Urothelium cell line (cell line): ENCODE measurements at places on chromosomes 5 and 9.
A peak's percentile ranks its signal among the peaks of the same experiment; 100 is the strongest.

- no peak for DNase-seq
Measured at GRCh38 chr9:89955626-89956025, 350.8 kb downstream of the GADD45G start.

DNA sequence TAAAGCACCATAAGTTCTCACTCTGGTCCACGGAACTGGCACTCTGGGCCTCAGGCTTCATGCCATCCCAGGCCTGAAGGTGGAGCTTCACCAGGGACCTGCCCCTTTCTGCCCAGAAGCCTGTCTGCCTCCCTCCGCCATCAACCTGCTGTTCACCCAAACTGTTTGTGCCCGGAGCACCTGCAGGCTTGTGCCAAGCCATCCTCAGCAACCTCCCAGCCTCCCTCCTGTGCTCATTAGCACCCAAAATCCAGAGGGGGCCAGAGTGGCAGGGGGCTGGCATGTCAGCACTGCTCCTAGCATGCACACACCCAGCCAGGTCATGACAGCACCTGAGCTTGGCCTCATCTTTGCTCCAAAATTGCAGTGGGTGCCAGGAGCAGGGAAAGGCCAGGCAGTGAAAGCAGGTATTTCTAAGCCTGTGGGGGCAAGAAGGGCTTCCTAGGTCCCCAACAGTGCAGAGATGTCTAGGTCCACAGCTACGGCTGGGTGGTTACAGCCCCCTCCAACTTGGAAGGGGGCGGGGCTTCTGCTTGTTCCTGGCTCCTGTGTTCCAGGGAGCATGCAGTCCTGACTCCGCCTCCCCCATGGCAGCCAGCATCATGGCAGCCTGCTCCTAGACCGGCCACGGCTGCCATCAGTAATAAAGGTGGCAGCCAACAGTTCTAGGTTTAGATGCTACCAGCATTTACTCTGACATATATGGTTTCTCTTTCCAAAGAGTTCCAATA is 85.1 kb downstream of the GIN1 start:
- no peak for DNase-seq

DNA sequence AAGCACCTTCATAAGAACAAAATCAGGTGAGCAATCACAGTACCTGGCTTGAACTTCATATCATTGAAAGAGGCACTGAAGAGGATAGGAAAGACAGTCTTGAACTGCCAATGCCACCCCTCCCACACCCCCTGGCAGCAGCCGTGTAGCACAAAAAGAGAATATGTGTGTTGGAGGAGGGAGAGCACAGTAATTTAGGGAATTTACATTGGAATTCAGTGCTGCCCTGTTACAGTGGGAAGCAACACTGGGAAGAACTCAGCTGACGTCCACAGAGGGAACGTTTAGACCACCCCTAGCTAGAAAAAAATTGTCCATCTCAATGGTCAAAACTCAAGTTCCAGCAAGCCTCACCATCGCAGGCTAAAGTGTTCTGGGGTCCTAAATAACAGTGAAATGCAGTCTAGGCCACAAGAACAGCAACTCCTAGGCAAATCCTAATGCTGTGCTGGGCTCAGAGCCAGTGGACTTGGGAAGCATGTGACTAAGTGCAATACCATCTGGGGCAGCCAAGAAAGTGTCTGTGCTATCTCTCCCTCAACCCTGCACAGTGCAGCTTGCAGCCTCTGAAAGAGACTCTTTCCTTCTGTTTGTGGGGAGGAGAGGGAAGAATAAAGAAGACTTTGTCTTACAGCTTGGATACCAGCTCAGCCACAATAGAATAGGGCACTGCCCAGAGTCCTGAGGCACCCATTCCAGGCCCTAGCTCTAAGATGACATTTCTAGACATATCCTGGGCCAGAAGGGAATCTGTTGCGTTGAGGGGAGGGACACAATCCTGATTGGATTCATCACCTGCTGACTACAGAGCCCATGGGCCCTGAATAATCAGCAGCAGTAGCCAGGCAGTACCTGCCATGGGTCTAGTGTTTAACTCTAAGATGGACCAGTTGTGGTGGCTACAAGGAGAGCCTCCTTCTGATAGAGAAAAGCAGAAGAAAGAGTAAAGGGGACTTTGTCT is 62.1 kb upstream of the VLDLR start:
- peak; percentile 70 for DNase-seq

- DNase-seq: no peak
Measured at GRCh38 chr5:32814141-32814540, 103.0 kb downstream of the NPR3 start.

- no peak for DNase-seq
Measured at GRCh38 chr5:127599847-127600246, 49.0 kb upstream of the CTXN3 start.

DNA sequence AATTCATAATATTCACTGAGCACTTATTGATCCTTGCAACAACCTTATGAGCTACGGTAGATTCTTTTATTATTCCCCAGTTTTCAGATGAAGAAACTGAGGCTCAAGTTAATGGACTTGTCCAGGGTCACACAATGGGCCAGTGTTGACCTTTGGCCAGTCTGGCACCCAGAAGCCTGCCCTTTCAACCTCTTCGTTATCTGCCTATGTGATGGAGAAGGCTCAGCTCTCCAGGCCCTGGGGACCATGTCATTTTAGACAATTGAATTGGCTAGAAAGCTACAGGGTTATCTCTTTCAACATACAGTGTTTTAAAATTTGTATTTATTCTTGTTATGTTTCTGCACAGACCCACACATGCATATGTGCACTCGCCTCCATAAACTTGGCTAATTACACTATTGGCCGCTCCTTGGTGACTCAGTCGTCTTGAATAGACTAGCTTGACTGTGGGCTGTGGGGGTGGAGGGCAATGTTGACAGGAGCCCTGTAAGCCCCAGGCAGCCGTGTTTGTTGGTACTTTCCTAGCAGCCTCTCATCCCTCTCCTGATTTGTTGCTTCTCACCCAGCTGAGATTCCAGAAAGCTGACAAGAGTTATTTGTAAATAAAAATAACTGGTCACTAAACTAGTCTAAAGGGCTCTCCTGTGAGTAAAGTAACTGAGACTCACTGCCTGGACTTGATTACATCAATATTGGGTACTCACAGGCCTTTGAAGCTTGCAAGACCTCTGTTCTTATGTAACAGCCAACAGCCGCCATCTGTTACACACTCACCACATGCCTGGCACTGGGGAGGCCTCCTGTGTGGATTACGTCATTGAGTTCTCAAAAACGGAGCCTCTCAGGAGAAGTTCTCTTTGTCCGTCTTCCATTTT is 8.5 kb upstream of the ANGPTL2 start:
- DNase-seq: peak; percentile 58

DNA sequence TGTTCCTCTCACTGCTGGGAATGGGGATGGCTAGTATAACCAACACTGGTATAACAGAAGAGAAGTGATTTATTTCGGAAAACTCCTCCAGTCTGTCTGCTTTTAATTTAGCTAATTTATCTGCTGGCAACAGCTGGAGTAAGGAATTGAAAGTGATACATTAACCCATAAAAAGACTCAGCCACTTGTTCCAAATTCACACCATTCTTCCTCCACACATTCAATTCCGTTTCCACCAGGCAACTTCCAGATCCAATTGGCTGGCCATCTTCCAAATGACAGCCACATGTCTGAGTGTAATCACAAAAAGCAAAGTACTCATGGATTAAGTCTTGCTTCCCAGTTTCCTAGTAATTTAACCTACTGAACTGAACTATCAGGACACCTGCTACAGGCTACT is 77.1 kb upstream of the RETREG1 start:
- DNase-seq: no peak

- DNase-seq: no peak
Measured at GRCh38 chr9:130554606-130555005, 24.8 kb upstream of the FUBP3 start.

- no peak for DNase-seq
Measured at GRCh38 chr5:23412515-23412914, 94.9 kb upstream of the PRDM9 start.

DNA sequence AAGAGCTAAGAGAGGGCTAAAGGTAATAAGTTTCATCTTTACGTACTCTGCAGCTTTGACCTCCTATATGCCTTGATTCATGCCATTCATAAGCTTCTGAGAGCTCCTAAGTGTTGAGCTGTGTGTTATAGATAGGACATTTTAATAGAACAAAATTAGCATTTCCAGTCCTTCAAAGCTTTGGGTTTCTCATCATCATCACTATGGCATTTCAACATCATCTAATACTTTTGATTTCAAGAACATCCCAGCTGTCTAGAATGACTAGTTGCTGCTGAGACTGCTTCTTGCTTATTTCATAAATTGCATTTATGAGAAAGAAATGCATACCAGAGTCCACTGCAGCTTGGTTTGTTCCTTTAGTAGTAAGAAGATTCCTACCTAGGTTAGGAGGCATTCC is 201.7 kb downstream of the SGCD start:
- no peak for DNase-seq

- no peak for DNase-seq
Measured at GRCh38 chr5:41416336-41416735, 94.1 kb downstream of the PLCXD3 start.

- no peak for DNase-seq
Measured at GRCh38 chr5:87435144-87435694, 22.5 kb upstream of the CCNH start.

GRCh38 chr9:75504721-75505120 is 385.8 kb upstream of the PCSK5 start:
- DNase-seq: no peak

GRCh38 chr9:127585161-127585819 is 26.8 kb upstream of the STXBP1 start:
- DNase-seq: no peak

- no peak for DNase-seq
Measured at GRCh38 chr5:1815071-1815786, 14.0 kb downstream of the NDUFS6 start.

GRCh38 chr5:132074091-132074771 is 642 bp downstream of the CSF2 start:
- no peak for DNase-seq

GRCh38 chr5:132309679-132310078 is 15.5 kb downstream of the SLC22A4 start:
- no peak for DNase-seq

DNA sequence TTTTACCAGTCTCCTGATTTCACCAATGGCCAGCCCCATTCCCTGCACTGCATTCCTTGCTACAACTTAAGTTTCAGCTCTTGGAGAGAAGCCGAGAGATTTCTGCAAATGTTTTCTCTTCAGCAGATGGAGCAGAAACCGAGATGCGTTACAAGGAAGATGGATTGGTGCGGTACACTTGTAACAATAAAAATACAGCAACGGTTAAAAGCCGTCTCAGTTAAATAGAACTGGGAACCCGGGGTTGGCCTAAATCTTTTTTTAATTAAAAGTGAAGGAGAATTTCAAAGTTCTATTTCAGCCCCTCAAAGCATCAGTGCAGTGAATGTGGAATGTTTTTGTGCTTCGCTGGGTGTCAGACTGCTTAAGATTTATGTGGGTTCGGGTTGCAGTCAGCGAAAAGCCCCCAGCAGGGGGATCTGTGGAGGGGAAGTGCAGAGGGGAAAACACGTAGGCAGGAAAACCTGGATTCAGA is 19.8 kb downstream of the BRINP1 start:
- no peak for DNase-seq

DNA sequence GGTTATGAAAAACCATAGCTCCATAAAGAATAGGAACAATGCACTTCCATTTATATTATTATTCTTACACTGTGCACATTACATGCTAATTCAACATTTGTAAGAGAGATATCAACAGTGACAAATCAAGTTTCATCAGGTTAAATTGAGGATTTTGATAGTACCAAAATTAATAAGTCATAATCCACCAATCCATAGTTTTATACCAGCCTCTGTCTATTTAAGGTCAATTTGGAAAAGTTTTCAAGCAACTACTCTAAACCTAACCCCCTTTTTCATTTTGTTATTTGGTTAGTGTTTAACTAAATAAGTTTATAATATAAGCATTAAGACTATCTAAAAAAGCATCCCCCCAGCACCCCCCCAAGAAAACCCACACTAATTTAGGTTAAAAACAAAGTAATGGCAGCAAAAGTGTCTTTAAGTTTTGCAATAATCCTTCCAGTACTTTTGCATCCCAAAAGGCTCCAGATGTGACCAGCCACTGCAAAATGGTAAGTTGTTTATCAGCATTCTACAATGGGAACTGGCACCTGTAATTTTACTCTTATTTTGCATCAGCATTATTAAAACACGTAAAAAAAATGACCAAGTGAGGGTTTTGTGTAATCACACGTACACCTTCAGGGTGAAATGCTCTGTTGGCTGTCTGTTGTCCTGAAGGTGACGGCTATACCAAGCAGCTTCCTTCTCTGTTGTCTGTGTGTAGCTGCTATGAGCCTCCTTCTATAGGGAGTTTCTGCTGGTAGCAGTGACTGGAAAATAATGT is 36.8 kb upstream of the SSBP2 start:
- DNase-seq: no peak

DNA sequence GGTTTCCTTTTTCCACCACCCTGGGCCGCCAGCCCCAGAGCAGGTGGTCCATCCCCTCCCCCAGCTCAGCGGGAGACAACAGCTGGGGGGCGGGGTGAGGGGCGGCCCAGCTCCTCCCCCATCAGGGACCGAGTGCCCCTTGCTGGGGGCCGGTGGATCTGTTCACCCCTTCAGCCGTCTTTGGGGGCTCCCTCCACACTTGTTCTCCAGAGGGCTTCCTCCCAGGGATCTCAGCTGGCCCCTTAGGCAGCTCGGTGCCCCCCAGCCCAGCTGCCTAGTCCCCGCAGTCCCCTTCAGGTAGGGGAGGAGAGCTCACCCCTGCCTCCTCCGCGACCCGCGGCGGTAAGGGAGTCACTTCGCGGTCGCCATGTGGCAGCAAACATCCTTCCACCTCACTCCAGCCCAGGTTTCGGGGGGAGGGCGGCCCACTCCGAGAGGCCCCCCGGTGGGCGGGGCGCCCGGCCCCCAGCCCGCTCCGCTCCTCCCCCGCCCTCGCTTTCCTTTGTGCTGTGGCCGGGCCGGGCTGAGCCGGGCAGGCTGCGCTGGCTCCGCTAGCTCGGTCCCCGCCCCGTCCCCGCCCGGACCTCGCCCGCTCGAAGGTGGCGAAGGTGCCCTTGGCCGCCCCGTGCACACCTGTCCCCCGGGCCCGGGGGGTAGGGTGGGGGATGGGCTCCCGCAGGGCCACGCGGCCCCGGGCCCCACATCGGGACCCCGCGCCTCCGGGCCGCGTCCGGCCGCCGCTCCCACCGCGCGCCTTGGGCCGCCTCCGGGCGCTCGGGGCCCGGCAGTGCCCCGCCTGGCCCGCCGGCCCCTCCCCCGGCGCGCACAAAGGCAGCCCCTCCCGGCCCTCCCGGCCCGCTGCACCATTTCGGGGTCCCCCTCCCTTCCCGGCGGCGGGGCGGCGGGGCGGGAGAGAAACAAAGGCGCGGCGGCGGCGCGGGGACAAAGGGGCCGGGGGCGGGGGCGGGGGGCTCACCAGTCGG is 683 bp downstream of the DBN1 start:
- peak; percentile 75 for DNase-seq
